Foreskin keratinocyte (primary cell): ENCODE measurements at places on chromosomes 2 and 18. TPM values are rescaled to one million over a fixed set of nuclear protein-coding genes. Genes with fewer than 3 reads are reported as not detected.

FEZ2 gene
- polyA plus RNA-seq: 20.2 and 24.6 TPM in 2 replicates

DBI gene
- polyA plus RNA-seq: 771 and 820 TPM in 2 replicates

COL3A1 gene
- 0.03 and 0.06 TPM in 2 replicates for polyA plus RNA-seq

SGO2 gene
- polyA plus RNA-seq: 5.1 and 8.1 TPM in 2 replicates

CXCR1 gene
- 0.39 and 0.55 TPM in 2 replicates for polyA plus RNA-seq

TOGARAM2 gene
- polyA plus RNA-seq: 0.06 and 0.10 TPM in 2 replicates

SEH1L gene
- polyA plus RNA-seq: 22.4 and 30.0 TPM in 2 replicates

G6PC2 gene
- not detected in 2 replicates for polyA plus RNA-seq

SMC6 gene
- 8.2 and 10.9 TPM in 2 replicates for polyA plus RNA-seq

ZDBF2 gene
- 0.31 and 0.33 TPM in 2 replicates for polyA plus RNA-seq

UGT1A9 gene
- polyA plus RNA-seq: not detected in 2 replicates

FBXO36 gene
- 1.2 TPM in 2 replicates for polyA plus RNA-seq

SGPP2 gene
- polyA plus RNA-seq: 0.01 and 0.03 TPM in 2 replicates

DYNAP gene
- polyA plus RNA-seq: not detected in 2 replicates

DCDC2C gene
- not detected in 2 replicates for polyA plus RNA-seq

STAT4 gene
- polyA plus RNA-seq: 0.25 and 0.30 TPM in 2 replicates

SPP2 gene
- not detected in 2 replicates for polyA plus RNA-seq

CCDC121 gene
- polyA plus RNA-seq: 0.26 and 0.46 TPM in 2 replicates

FSIP2 gene
- 0.01 TPM in 1 of 2 replicates, not detected in the other for polyA plus RNA-seq

BMPR2 gene
- polyA plus RNA-seq: 6.5 and 6.7 TPM in 2 replicates

TACR1 gene
- not detected in 2 replicates for polyA plus RNA-seq

IHH gene
- 0.04 TPM in 1 of 2 replicates, not detected in the other for polyA plus RNA-seq
